Right renal pelvis (tissue), 4 donors: ENCODE measurements at places on chromosomes 7 and 10. TPM values are rescaled to one million over a fixed set of nuclear protein-coding genes. Genes with fewer than 3 reads are reported as not detected.

The SAP25 gene
- 9.4 TPM for polyA plus RNA-seq

The PPP1R17 gene
- polyA plus RNA-seq = not detected

The AKR1C3 gene
- polyA plus RNA-seq = 59.0 TPM

The ASZ1 gene
- polyA plus RNA-seq = 0.04 TPM

The MBL2 gene
- not detected for polyA plus RNA-seq

The PLEKHA8 gene
- polyA plus RNA-seq = 18.1 TPM

DNA sequence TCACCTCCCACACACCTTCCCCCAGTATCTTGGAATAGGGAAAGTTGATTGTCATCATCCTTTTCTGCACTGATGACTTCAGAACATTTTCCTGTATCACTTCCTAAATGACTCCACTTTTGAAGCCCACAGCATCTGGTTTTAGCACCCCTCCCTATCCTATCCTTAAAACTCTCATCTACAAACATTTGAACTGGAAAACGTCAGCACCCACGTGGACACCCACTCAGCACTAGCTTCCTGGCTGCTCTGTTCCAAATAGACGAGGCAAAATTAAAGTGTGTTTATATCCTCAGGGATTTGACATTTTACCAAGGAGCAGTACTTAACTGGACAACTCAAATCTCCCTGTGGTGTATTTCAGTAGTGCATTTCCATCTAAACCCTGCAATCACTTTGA, 73.9 kb downstream of the REEP3 start:
- DNase-seq = no peak

DNA sequence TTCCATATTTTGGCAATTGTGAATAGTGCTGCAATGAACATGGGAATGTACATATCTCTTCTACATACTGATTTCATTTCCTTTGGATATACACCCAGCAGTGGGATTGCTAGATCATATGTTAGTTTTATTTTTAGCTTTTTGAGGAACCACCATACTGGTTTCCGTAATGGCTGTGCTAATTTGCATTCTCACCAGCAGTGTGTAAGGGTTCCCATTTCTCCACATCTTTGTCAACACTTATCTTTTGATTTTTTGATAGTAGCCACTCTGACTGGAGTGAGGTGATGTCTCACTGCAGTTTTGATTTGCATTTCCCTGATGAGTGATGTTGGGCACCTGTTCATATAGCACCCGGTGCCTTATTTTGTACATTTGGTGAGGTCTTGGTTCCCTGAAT, 519.6 kb downstream of the REEP3 start:
- DNase-seq = no peak

GRCh38 chr10:90862908-90863514, 5.2 kb upstream of the HTR7 start:
- DNase-seq = no peak

GRCh38 chr10:114347791-114348190, 56.5 kb downstream of the AFAP1L2 start:
- no peak for DNase-seq

GRCh38 chr7:141360416-141360760, 190.8 kb upstream of the AGK start:
- DNase-seq = no peak

- no peak for DNase-seq
Observed at GRCh38 chr10:80530251-80530650, 7.5 kb upstream of the SH2D4B start.

DNA sequence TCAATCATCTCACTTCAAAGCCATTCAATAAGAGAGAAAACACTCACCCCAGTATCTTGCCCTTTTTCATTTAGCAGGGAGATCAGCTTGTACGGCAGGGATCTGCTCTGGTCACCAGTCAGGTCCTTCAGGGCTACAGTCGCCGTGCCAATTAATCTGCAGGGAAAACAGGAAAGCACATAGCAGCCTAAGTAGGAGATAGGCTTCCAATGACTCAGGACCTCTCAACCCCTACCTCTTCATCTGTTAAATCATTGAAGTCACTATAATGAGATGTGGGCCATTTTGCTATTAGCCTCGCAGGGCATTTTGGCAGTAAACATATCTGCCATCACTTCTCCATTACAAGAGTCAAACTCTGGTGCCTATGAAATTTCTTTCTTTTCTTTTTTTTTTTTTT, 50.8 kb downstream of the MYOF start:
- DNase-seq = no peak
